ENCODE measurements at places on chromosomes 13 and 19.

DNA sequence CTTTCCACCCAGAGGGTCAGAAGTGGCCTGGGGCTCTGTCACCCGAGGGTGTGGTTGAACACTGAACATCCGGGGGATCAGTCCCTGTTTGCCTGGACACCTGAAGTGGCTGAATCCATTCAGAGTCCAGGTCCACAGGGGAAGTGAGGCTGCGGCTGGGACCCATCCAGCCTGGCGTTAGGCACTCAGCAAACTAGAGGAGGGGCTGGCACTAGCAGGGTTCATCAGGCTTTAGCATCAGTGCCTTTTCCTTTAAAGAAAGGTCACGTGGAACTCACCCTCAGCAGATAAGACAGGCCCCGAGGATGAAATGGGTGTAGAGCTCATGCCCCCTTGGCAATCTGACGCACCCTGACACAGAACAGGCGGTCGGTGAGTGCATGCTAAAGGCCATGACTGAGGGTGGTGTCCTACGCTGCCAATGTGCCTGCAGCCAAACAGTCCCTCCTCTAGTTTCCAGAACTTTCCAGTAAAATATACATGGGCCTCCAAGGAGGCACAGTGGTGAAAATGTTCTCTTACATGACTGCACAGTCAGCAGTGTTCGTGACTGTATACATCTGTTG, 72.4 kb upstream of the ARHGEF7 start:
- no peak for DNase-seq

- DNase-seq, result no peak
Observed at GRCh38 chr19:2145831-2146241, 5.5 kb downstream of the AP3D1 start.

- DNase-seq, result no peak
Observed at GRCh38 chr19:58538257-58539168, 5.4 kb upstream of the TRIM28 start.

DNA sequence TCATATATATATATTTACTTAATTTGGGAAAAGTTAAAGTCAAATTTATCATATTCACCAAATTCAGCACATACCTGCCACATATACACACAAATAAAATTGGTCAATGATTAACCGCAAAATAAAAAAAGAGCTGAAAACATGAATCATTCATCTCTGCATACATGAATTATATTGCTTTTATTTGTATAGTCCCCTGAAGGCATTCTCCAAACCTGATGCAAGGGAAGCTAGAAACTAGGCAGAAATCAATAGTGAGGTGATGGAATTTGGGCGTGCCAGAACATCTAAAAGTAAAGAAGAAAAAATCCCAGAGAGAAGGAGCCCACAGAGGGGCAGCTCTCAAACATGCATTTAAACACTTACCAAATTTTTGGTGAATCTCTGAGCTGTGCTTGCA, 60.1 kb downstream of the UFM1 start:
- no peak for DNase-seq

GRCh38 chr13:42102961-42103865, 54.8 kb downstream of the DGKH start:
- no peak for DNase-seq

DNA sequence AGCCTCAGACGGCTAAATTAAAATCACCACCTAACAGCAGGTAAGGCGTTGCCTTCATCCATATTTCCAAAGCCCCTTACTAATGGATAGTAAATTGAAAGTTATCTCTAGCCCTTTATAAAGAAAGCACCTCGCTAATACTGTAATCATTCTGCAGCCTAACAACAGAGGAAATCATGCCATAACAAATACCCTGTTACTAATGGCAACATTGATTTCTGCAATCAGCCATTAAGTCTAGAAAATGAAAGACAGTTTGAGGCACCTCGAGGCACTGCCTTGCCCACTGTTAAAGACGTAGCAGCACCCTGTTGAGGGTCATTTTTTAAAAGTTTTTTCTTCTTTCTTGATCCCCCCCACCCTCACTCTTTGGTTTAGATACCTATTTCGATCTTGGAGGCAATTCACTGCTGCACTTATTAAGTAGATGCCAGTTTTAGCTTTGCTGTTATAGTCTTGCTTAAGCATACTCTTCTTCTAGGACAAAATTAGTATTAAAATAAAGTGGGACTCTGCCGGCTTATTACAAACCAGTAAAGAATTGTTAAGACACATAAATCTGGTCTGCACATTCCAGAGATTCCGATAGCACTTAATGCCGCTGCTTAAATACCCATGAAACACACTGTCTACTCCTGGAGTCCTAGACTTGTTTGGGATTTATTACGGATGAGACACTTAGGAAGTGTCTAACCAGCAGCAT, 74.8 kb downstream of the ZNF536 start:
- no peak for DNase-seq

GRCh38 chr13:93146584-93147297, 79.9 kb upstream of the GPC6 start:
- DNase-seq, result no peak

DNA sequence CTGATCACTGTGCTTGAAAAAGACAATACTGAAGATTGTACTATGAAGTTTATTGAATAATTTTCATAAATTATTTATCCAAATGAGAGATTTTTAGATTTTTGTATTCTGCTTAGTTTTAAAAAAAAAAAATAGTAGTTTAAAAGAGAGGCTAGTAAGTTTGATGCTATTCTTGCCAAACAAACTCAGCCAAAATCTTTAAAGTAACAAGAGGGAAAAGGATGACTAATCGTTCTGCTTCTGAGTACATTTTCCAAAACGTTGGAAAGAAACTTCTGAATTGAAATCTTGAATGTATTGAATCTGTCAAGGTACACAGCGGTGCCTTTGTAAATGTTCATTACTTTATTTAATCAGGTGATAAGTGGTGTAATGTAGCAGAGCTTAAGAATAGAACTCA, 34.4 kb downstream of the NUP58 start:
- DNase-seq, result no peak

GRCh38 chr13:84983321-84983720, 815.9 kb downstream of the SLITRK6 start:
- no peak for DNase-seq

DNA sequence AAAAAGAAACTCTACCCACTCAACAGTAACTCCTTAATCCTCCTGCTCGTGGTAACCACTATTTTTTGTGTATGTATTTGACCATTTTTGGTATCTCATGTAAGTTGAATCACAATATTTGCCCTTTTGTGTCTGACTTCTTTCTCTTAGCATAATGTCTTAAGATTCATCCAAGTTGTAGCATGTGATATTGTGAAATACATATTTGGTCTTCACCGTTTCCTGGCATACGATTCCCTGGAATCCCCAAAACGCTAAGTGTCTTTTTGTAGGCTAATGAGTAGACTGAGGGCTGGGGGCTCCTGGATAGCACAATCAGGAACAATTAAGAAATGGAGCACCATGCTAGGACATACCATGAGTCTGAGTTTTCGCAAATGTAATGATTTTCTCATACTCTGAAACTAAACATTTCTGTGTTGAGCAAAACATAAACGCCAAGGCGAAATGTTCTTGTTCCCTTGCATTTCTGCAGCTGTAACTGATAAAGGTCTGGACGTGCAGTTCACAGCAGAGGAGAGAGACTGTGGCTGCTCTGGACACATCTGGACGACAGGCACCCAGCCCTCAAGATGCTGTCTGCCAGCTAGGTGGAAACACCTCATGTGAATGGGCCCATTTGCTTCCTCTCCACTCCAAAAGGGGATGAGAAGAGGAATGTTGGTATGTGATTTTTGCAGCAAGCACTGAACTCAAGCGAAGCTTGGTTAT, 38.4 kb downstream of the BRD4 start:
- DNase-seq, result no peak

GRCh38 chr13:44868397-44868796, 120.9 kb downstream of the NUFIP1 start:
- DNase-seq, result peak; percentile 42

- DNase-seq, result no peak
Observed at GRCh38 chr19:57656346-57656745, 12.4 kb upstream of the ZSCAN4 start.

DNA sequence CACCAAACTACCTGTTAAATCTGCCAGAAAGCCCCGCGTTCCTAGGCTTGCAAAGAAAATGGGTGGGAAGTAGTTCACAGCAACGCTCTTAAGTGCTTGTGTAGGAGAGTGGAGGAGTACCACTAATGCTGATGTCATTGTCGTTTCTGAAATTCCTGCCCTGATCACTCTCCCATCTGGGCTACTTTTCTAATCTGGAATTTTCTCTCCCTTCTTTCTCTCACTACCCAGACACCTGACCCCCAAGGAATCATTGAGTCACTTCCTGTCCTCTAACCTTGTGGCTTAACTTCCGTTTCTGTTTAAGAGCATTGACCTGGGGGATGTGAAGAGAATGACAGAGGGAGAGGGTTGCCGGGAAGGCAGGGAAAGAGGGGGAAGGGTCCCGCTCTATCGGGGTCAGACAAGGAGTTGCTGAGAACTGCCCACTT, 98.7 kb downstream of the STARD13 start:
- DNase-seq, result no peak

GRCh38 chr19:3721887-3722442, 13.8 kb downstream of the TJP3 start:
- no peak for DNase-seq

- DNase-seq, result no peak
Observed at GRCh38 chr19:49282184-49282583, 42.8 kb downstream of the SLC6A16 start.

GRCh38 chr19:12864721-12865715, 16.2 kb downstream of the DNASE2 start:
- DNase-seq, result no peak

- no peak for DNase-seq
Observed at GRCh38 chr13:94050039-94050438, 429.4 kb downstream of the DCT start.

- DNase-seq, result no peak
Observed at GRCh38 chr13:20583803-20584293, 16.9 kb downstream of the IFT88 start.

GRCh38 chr19:6066661-6067646, 43.3 kb downstream of the RFX2 start:
- no peak for DNase-seq

DNA sequence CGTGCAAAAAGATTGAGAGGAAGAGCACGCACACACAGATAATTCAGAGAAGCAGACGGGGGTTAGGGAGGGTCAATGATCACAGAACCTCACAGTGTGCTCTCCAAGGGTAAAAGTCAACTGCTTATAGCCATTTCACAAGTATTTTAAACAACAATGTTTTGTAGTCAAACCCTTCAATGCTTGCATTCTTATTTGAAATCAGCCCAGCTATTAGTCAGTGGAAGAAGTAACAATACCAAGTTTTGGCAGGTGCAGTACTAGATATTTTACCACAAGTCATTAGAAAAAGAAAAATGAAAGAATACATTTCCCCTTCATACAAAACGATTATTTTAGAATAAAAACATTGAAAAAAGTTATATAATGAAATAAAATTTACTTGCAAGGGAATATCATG, 2.6 kb downstream of the CSNK1A1L start:
- no peak for DNase-seq

GRCh38 chr13:38483623-38484022, 134.0 kb downstream of the UFM1 start:
- no peak for DNase-seq

- DNase-seq, result no peak
Observed at GRCh38 chr13:113742445-113743120, 16.4 kb upstream of the TMEM255B start.

DNA sequence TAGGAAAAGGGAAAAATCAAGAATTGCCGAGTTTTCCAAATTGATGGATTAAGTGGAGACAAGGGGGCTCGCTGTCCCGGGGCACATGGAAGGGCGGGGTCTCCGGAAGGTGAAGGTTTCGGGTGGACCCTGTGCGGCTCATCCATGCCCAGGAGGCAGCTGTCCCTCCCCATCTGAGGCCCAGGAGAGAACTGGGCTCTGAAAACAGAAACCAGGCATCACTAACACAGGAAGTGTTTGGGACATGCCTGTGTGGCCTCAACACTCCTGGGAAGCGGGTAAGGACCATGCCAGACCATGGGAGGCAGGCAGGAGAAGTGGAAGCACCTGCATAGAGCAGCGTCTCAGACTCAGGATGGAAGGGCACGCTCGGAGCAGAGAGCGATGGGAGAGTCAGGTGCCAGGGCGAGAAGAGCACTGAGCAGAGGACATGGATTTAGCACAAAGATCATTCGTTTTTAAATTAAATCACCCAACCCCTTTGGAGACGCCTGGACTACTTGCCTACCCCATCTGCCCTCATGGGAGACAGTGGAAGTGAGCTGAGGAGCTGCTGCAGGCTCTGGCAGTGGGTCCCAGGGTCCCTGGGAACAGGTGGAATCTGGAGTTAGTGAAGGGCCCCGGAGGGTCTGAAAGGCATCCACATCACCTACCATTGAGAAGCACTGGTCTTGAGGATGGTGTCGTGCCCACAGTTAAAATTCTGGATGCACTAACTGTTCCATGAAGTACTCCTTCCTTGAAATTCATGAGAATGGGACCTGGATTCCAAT, 183.2 kb upstream of the SOX1 start:
- no peak for DNase-seq

DNA sequence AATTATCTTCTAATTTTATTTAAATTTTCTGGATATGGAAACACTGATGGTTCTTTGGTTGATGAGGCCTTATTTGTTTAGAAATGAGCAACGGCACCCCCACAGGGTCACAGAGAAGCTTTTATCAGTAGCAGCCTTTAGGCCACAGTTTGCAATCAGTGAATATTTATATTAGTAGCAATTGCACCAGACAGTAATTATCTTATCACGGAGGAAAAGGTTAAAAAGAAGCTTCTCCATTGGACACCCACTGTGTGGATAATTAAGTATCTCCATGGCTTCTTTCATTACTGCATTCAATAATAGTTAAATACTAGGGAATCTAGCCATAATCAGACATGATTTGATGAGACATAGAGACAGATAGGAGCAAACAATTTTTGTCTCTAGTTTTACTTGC, 2099.2 kb upstream of the PCDH20 start:
- no peak for DNase-seq

GRCh38 chr19:38180071-38180470, 44.0 kb downstream of the DPF1 start:
- DNase-seq, result no peak

GRCh38 chr13:78393286-78394142, 209.8 kb downstream of the POU4F1 start:
- no peak for DNase-seq

- no peak for DNase-seq
Observed at GRCh38 chr13:97021241-97021640, 27.0 kb upstream of the OXGR1 start.

- no peak for DNase-seq
Observed at GRCh38 chr19:13115936-13116281, 631 bp downstream of the TRMT1 start.

- DNase-seq, result no peak
Observed at GRCh38 chr19:49224879-49225278, 67.3 kb downstream of the TRPM4 start.

DNA sequence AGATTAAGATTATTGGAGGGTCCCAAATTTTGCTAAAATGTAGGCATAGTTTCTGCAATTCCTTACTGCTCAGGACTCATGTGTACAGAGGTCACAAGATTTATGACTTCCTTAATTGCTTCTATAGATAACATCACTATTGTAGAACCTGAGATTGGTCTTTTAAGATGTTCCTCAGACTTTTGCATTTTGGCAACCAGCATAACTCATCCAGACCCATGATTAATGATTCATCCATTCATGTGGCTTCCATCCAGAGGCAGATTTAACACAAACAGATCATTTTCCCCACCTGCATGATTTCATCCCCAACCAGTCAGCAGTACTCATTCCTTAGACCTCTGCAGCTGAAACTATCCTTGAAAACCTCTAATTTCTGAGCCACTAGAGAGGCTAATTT, 34.5 kb upstream of the CEACAM8 start:
- DNase-seq, result no peak

- DNase-seq, result no peak
Observed at GRCh38 chr19:46428239-46429135, at the start of gene PNMA8C. Gene PNMA8C, minus strand, starts transcription at chr19:46428936. Its CDS starts 577 bp downstream, at chr19:46428359.

Measured in GM12864 (cell line).